Activated CD4-positive, alpha-beta T cell treated with anti-CD3 and anti-CD28 coated beads for 24 hours (primary cell): ENCODE measurements at places on chromosomes 6 and 20.

GRCh38 chr6:30918670-30919069 lies 4.6 kb downstream of the VARS2 start:
- no peak for DNase-seq

GRCh38 chr20:25129908-25130307 lies 48.0 kb upstream of the VSX1 start:
- DNase-seq = no peak

- DNase-seq = no peak
These were observed 121.9 kb upstream of the ZFP64 start for GRCh38 chr20:52313341-52313963.

DNA sequence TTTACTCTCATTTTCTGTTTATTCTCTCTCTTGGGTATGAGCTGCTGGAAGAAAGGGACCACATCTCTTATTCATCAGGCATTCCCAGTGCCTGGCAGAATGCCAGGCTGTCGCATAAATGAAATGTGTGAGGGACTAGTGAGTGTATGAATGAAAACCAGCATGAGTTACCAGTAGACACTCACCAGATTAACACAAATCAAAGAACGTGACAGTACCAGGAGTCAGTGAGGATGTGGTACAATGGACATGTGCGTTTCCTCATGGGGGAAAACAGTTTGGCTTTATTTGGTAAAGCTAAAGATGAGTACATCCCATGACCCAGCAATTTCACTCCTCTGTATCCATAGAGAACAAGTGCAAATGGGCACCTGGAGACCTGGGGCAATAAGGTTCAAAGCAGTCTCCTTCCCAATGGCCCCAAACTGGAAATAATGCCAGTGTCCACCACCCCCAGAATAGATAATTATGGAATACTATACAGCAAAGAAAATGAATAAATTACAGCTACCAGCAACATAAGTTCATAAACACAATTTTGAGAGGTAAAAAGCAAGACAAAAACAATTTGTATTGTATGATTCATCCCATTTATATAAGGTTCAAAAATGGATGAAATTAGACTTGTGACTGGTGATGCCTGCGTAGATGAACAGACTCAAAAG lies 93.3 kb downstream of the CDH22 start:
- DNase-seq = no peak

GRCh38 chr6:2129182-2129621 lies 116.2 kb downstream of the GMDS start:
- no peak for DNase-seq

GRCh38 chr6:43052842-43053544 lies 658 bp downstream of the CUL7 start:
- DNase-seq = no peak

GRCh38 chr6:101114703-101115102 lies 233.6 kb upstream of the ASCC3 start:
- DNase-seq = no peak
